B cell (primary cell): ENCODE measurements at places on chromosomes 3 and 15. TPM values are rescaled to one million over a fixed set of nuclear protein-coding genes. Genes with fewer than 3 reads are reported as not detected.

DNA sequence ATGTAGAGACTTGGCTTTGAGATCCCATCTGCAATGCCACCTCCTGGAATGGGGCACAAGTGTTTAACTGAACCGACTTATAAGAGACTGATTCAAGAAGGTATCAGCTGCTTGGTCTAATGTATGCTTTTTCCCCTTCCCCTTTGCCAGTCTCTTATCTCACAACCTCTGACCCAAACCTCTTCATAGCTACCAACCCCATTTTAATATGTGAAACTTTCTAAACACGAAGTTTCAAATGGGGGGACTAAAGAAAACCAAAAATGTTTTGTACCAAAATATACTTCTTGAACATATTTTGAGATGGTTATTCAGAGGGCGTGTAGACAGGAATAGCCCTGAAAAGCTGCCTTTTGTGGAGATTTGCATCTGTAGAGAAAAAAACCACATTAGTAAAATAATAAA, 73.1 kb downstream of the OXSM start:
- H3K27ac ChIP-seq, result no peak overlapping the region
- no peak overlapping the region for H3K4me3 ChIP-seq
- H3K36me3 ChIP-seq, result no peaks in the 10 kb centered on the region
- H3K4me1 ChIP-seq, result no peaks in the 10 kb centered on the region

- peaks cover 62% of the 10 kb centered on the region for H3K4me1 ChIP-seq
- H3K4me3 ChIP-seq, result no peak overlapping the region
- H3K27me3 ChIP-seq, result no peaks in the 10 kb centered on the region
- no peaks in the 10 kb centered on the region for H3K36me3 ChIP-seq
- peak; percentile 29 for DNase-seq
These were observed 7.0 kb downstream of the SNAP23 start for GRCh38 chr15:42502477-42502876.

DNA sequence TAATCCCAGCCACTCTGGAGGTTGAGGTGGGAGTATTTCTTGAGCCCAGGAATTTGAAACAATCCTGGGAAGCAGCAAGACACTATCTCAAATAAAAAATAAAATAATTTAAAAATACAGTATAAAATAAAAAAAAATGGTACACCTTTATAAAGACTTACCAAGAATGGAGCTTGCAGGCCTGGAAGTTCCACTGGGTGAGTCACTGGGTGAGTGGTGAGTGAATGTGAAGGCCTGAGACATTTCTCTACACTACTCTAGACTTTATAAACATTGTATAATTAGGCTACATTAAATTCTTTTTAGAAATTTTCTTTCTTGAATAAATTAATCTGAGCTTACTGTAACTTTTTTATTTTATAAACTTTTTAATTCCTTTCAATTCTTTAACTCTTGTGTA, 609.1 kb upstream of the BCHE start:
- H3K27me3 ChIP-seq, result no peaks in the 10 kb centered on the region
- no peak overlapping the region for H3K4me3 ChIP-seq
- H3K4me1 ChIP-seq, result no peaks in the 10 kb centered on the region
- DNase-seq, result no peak
- no peak overlapping the region for H3K27ac ChIP-seq

The CLRN1 gene
- total RNA-seq, result not detected in 2 replicates

GRCh38 chr3:115648559-115648958, 25.2 kb downstream of the GAP43 start:
- peaks cover 16% of the 10 kb centered on the region for H3K4me1 ChIP-seq
- DNase-seq, result no peak
- H3K4me3 ChIP-seq, result no peak overlapping the region
- no peak overlapping the region for H3K27ac ChIP-seq
- H3K27me3 ChIP-seq, result no peaks in the 10 kb centered on the region

The PLIN1 gene
- 0.53 and 1.2 TPM in 2 replicates for total RNA-seq

The RNU5B-1 gene
- 17.4 and 21.7 TPM in 2 replicates for total RNA-seq

- H3K27ac ChIP-seq, result no peak overlapping the region
- H3K27me3 ChIP-seq, result no peaks in the 10 kb centered on the region
- no peaks in the 10 kb centered on the region for H3K36me3 ChIP-seq
- H3K4me3 ChIP-seq, result no peak overlapping the region
These were observed 14.5 kb downstream of the POLQ start for GRCh38 chr3:121531269-121531668.

The PRR20G gene
- not detected in 2 replicates for total RNA-seq

- no peak overlapping the region for H3K27ac ChIP-seq
- no peaks in the 10 kb centered on the region for H3K27me3 ChIP-seq
- DNase-seq, result no peak
These were observed 397.4 kb upstream of the TPM1 start for GRCh38 chr15:62644889-62645742.

DNA sequence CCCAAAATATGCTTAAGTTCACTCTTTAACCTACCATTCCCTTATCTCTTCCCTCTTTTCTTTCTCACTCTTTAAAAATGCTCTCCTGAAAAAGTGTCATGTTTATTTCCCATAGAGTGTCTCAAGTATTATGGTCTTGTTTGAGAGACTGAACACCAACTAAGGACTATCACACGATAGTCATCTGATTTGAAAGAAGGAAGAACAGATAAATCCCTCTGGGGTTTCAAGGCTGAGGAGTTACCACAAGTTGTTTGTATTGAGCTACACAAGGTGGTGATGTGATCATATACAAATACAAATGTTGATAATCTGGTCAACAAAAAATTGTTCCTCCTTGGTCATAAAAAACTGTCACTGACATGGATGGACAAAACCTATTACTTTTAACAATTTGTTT, 13.8 kb downstream of the MEIS2 start:
- H3K36me3 ChIP-seq, result no peaks in the 10 kb centered on the region
- no peak overlapping the region for H3K4me3 ChIP-seq
- no peaks in the 10 kb centered on the region for H3K4me1 ChIP-seq
- H3K27ac ChIP-seq, result no peak overlapping the region
- peaks cover 8% of the 10 kb centered on the region for H3K27me3 ChIP-seq

DNA sequence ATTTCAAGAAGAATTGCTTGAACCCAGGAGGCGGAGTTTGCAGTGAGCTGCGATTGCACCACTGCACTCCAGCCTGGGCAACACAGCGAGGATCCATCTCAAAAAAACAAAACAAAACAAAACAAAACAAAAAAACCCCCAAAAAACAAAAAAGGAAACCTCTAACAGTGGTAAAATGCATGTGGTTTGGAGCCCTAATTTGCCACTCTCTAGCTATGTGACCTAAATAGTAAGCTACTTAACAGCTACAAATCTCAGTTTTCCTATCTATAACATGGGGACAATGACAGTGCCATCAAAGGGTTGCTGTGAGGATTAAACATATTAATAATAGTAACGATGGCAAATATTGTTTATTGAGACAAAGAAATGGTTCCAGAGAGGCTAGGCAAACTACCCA, 119.4 kb upstream of the LMOD3 start:
- no peaks in the 10 kb centered on the region for H3K27me3 ChIP-seq
- no peak for DNase-seq
- no peak overlapping the region for H3K4me3 ChIP-seq
- H3K27ac ChIP-seq, result no peak overlapping the region
- H3K36me3 ChIP-seq, result no peaks in the 10 kb centered on the region

DNA sequence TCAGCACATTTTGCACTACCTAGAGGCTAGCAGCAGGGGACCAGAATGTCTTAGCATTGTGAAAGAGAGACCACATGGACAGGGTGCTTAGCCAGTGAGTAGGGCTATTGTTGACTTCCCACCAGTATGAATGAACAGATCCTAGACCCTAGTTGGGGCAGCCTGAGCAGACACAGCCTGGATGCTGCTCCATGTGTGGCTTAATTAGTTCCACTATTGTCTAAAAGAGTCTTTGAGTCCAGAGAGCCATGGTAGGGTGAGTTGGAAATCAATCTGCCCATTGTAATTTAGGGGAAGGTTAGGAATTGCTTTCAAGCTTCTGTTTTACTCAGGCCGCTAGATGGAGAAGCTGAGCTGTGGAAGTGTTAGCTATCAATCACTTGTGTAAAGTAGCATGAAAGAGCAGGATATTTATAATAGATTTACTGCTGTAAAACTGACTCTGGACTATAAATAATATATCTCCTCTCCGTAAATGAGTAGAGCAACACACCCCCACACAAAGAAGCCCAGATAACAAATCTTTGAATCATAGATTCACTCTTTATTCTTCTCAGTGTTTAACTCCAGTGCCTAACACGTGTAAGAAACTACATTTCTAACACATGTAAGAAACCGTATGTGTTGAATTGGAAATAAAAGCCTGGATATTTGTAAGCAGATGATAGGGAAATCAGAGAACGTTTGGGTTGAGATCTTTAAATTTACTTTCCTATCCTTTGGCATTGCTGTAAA, 4.1 kb upstream of the GCSAM start:
- H3K27ac ChIP-seq, result no peak overlapping the region
- peaks cover 51% of the 10 kb centered on the region for H3K4me1 ChIP-seq
- no peak overlapping the region for H3K4me3 ChIP-seq
- H3K36me3 ChIP-seq, result no peaks in the 10 kb centered on the region

DNA sequence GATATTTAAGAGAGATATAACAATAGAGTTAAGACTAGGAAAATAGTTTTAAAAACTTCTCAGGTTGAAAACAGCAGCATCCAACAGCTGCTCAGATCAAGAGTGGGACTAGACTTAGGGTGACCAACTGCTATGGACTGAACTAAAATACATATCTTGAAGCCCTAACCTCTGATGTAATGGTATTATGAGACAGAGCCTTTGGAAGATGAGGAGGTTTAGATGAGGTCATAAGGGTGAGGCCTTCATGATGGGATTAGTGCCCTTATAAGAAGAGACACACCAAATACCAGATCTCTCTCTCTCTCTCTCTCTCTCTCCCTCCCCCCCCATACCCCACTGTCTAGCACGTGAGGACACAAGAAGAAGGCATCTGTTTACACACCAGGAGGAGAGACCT, 37.4 kb upstream of the GALNT15 start:
- no peak overlapping the region for H3K27ac ChIP-seq
- DNase-seq, result no peak
- no peaks in the 10 kb centered on the region for H3K36me3 ChIP-seq
- no peak overlapping the region for H3K4me3 ChIP-seq

GRCh38 chr15:49015896-49016295, 30.4 kb downstream of the SECISBP2L start:
- H3K27ac ChIP-seq, result no peak overlapping the region
- peaks cover 64% of the 10 kb centered on the region for H3K36me3 ChIP-seq
- no peak for DNase-seq
- H3K4me3 ChIP-seq, result no peak overlapping the region

GRCh38 chr3:113606539-113607218, 74.3 kb downstream of the SIDT1 start:
- no peaks in the 10 kb centered on the region for H3K27me3 ChIP-seq
- H3K36me3 ChIP-seq, result no peaks in the 10 kb centered on the region
- peaks cover 23% of the 10 kb centered on the region for H3K4me1 ChIP-seq
- peak; percentile 78 for DNase-seq
- no peak overlapping the region for H3K4me3 ChIP-seq

The LOXL1 gene
- total RNA-seq, result 0.49 and 0.61 TPM in 2 replicates

- H3K4me3 ChIP-seq, result no peak overlapping the region
- no peaks in the 10 kb centered on the region for H3K4me1 ChIP-seq
- no peaks in the 10 kb centered on the region for H3K36me3 ChIP-seq
- no peak overlapping the region for H3K27ac ChIP-seq
- peaks cover 8% of the 10 kb centered on the region for H3K27me3 ChIP-seq
These were observed 121.0 kb upstream of the PRR20G start for GRCh38 chr3:127408684-127409420.

DNA sequence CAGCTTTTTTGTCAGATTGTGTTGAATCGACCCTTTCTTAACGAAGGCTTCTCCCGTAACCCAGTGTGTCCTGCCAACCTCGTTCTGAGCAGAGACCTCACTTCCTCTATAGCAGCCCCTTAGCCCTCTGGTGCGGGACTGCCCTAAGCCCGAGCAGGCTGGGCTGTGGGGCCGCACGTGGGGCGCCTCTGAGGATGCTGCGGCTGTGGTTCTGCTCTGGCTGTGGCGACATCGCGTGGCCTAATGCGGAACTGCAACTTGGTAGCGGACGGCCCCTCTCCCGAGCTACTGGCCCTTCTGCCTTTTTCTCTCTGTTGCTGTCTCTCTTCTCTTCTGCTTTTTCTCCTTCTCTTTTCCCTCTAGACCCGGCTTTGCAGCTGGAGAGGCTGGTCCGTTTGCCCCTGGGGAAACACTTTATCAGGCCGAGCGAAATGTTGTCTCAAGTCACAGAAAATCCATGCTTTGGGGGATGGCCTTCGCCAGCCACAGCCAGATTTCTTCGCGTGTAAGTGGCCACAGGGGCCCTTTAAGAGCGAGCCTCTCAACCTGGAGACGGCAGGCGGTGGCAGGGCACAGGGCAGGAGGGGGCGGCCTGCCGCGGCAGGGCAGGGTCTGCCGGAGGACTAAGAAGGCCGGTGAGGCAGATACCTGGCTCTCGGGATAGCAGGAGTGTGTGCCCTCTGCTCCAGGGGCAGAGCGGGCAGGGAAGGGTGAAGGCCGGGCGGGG, 19.4 kb upstream of the KIF23 start:
- peak; percentile 86 for DNase-seq
- no peaks in the 10 kb centered on the region for H3K36me3 ChIP-seq
- no peak overlapping the region for H3K27ac ChIP-seq
- H3K4me3 ChIP-seq, result no peak overlapping the region

GRCh38 chr3:112688085-112688769, 47.3 kb upstream of the CCDC80 start:
- H3K27ac ChIP-seq, result no peak overlapping the region
- no peak for DNase-seq
- no peaks in the 10 kb centered on the region for H3K36me3 ChIP-seq
- no peaks in the 10 kb centered on the region for H3K27me3 ChIP-seq
- peaks cover 6% of the 10 kb centered on the region for H3K4me1 ChIP-seq

The CCDC80 gene
- not detected in 2 replicates for total RNA-seq

DNA sequence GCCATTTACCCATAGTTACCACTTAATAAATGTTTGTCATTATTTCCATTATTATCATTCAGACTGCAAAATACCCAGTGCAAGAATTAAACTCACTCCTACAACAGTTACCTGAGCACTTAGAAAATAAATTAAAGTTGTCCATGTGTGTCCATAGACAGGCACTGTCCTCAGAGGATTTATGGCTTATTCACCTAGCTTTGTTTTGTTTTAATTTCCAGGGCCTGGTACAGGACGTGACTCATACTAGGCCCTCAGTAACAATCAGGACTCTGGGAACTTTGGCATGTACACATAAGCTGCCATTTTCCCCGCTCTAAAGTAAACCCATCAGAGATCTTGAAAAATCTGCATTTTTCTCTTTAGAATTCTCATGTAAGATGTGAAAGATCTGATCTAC, 458.5 kb upstream of the ARRDC4 start:
- no peak for DNase-seq
- H3K4me1 ChIP-seq, result no peaks in the 10 kb centered on the region
- H3K27me3 ChIP-seq, result no peaks in the 10 kb centered on the region
- H3K36me3 ChIP-seq, result no peaks in the 10 kb centered on the region
- no peak overlapping the region for H3K27ac ChIP-seq

The PLA2G4E gene
- not detected in 2 replicates for total RNA-seq
